OCI-LY7 (cell line): ENCODE measurements at places on chromosomes 7 and 10.

DNA sequence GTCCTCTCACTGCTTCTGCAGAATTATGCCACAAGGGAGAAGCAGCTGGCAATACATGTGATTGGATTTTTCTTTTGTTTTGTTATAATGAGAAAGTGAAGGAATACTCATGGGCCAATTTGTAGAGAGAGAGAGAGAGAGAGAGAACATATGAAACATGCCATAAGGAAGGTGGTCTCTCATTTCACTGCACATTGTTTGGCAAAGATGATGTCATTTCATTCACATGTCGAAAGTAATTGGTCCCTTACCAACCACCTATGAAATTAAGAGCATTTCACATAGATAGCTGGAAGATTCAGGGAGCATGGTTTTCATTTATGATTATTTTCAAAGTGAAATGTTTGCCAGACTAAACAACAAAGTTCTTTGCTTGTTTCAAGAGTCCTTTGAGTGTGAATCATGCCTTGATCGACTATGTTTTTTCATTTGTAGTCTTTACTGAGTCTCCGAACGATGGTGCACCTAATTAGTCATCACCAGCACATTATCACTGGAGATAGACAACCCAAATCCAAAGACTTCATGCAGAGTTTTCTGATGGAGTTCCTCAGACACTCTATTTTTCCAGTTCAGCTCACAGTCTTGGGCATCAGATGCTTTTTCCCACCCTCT, 130.1 kb upstream of the ZEB1 start:
- DNase-seq, result no peak

DNA sequence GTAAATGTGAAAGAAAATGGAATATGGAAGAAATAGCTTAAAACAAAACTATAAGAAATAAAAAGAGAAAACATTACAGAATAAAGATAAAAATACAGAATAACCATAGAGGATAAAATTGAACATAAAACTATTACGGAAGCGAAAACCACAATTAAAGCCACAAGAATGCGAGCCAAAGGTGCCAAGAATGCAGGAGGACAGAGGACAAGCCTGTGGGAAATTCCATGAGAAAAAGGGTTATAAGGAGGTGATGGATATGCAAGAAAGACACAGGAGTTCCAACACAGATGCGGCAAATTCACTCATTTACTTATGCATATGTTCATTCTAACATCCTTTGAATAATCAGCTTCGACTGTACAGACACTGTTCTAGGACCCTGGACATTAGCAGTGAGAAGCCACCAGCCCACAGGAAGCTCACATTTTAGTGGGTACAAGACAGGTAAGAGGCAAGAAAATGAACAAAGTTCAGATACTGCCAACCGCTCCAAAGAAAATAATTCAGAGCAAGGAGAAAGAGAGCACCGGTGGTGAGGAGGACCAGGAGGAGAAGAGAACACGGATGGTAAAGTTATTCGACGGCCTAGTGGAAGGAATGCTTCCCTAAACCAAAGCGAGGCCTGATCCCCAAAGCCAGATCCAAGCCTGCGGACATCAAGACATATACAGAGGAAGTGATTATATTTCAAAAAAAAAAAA, 213.7 kb upstream of the MGMT start:
- no peak for DNase-seq

GRCh38 chr7:82859106-82859850, 303.4 kb downstream of the PCLO start:
- no peak for DNase-seq

DNA sequence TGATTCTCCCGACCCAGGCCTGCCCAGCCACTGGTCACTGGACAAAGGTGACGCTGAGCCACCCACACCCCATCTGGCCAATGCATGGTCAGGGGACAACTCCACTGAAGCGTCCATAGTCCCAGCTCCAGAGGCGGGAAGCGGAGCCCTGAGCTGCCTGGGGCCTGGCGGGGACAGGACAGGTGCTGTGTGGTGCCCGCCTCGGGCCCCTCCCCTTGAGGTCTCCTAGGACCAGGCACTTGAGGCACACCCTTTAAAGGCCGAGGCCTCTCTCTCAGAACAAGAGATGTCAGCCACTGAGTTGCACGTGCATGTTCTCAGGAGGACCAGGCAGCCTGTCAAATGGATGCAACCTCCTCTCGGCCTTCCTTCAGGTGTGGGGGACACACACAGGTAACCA, 52.5 kb upstream of the PPP2R2D start:
- no peak for DNase-seq

DNA sequence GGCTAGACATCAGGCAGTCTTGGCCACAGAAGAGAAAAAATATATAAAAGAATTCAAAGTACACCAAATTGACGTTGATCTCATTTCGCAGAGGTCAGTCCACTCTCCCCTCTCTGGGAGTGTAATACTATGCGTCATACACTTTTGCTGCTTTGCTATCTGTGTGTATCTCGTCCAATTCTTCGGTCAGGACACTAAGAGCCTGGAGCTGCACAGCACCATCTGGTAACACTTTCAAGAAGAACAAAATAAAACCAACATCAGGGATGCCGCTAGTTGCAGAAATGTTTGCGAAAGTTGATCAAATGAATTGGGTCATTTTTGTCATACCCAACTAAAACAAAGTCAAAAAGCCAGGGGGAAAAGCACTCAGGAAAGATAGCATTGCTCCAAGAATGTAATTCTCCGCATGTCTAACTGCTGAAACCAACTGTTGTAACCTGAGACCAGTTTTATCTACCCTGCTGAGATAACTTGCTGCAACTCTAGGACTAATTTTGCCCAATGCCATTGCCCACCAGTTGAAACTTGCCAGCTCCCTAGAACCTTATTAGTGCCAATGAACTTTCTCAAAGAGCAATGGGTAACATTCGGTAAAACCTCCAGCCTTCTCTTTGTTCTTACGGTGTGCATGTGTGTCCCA, 23.0 kb downstream of the TMEM176A start:
- no peak for DNase-seq

GRCh38 chr10:129605266-129605985, 138.4 kb downstream of the MGMT start:
- no peak for DNase-seq

GRCh38 chr10:113087165-113088029, 137.3 kb downstream of the TCF7L2 start:
- DNase-seq, result no peak

DNA sequence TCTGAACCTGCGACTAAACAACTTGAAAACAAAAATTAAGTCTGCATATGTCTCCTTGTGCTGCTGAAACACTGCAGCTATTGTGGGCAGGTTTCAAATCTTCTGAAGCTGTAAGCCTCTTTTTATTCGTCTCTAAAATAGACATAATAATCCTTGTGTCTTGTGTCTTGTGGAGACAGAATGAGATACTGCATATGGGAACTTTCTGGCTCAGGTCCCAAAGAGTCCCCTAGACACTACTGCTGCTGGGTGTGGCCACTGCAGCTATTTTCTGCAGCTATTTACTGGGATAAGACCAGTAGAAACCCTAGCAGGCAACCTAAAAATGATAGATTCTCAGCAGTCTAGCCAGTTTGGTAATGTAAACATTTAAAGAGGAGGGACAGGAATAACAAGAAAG, 252.0 kb downstream of the ELMO1 start:
- DNase-seq, result no peak

DNA sequence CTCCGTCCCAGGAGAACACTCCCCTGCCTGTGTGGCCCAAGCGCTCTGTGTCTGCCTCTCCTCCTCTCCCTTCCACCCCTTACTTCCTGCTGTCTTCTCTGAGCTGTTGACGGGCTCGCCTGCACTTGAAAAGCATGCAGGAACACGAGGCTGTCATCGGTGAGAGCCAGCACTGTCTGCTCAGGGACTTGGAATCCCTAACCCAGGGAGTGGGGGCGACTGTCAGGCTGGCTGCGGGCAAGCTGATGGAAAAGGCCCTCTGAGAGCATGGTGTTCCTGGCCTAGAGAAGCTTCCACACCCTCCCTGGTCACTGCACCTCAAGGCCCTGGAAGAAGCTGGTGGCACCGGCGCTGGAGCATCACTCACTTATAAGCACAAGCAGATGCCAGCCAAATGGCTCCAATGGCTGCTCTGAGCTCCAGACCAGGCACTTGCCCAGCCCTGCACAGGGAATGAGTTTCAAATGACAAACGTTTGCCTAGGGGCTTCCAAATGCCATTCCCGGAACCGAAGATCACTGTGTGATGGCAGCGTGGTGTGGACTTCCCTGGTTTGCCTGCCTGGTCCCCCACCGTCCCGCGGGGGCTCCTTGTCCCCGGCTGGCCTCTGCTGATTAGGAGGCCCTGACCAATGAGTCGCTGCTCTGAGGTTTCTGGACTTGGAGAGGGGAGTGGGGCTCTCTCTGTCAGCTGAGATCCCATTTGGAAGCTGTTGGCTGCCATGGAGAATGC, 56.7 kb upstream of the EBF3 start:
- DNase-seq, result no peak

GRCh38 chr7:129741743-129742213, 130.3 kb downstream of the NRF1 start:
- DNase-seq, result no peak

DNA sequence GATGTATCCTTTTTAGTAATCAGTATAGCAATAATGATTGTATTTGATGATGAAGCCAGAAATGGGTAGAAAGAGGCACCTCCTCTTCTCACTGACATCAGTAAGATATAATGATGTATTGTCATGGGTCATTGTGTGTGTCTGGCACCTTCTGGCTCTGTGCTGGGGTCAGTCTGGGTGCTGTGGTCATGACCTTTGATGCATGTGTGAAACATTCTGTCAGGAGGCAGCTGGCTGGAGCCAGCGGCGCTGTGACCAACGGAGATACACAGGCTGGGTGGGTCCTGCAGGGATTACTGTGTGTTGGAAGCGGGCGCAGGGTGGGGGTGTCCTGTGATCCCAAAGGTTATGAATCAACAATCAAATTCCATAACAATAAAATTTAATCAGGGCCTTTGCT, 35.2 kb downstream of the EEPD1 start:
- DNase-seq, result no peak

- no peak for DNase-seq
These were observed 573.5 kb downstream of the KIF20B start for GRCh38 chr10:90274721-90275468.

GRCh38 chr10:96637709-96638108, 50.9 kb upstream of the TM9SF3 start:
- no peak for DNase-seq

- DNase-seq, result no peak
These were observed 482.3 kb downstream of the SORCS1 start for GRCh38 chr10:106682175-106682574.

GRCh38 chr7:27774717-27775328, 34.9 kb downstream of the TAX1BP1 start:
- DNase-seq, result peak; percentile 53

GRCh38 chr10:84825330-84825729, 496.9 kb downstream of the CCSER2 start:
- DNase-seq, result no peak

GRCh38 chr10:121481180-121481579, 117.1 kb downstream of the FGFR2 start:
- DNase-seq, result no peak

DNA sequence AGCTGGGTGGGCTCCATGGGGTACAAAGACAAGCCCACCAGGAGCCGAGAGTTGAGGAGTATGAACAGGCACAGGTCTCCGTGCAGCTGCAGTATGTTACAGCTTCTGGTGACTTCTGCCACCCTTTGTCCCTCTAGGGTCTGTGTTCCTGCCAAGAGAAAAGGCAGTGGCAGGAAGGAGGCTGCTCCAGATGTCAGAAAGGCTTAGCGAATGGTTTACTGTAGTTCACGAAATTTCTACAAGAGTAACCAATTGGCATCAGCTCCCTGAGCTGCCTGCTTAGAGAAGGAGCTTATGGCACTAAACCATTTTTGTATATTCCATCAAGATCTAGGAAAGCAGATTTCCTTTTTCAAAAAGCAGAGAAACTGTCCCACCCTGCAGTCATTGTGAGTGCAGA, 48.2 kb upstream of the TMEM72 start:
- DNase-seq, result no peak

DNA sequence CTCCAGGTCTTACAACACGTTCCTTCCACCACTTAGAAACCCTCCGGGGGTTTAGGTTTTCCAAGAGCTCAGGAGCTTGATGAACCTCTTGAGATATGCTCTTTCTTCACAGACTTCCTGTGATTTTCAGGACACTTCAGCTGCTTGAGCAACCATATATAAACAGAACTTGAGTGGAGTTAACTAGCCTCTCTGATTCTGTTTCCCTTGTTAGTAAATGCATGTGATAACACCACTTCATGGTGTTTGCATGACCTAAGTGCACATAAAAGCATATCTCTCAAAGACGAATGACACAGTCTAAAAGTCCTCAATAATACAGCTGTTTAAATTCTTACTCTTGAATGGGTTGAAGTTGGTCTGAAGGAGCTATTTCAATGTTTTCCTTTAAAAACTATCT, 9.9 kb downstream of the PRR15 start:
- DNase-seq, result no peak

DNA sequence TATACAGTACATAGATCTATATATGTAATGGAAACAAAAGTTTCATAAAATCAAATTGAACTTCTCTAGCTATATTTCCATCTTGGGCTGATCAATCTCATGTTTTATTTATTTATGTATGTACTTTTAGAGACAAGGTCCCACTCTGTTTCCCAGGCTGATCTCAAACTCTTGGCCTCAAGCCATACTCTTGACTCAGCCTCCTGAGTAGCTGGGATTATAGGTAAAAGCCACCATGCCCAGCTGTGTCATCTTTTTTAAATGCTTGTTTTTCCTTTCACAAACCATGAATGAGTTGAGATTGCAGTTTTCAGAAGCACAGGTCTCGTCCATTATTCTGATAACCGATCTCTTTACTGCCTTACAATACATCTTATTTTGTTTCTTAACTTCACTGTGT, 400.9 kb downstream of the KCNMA1 start:
- DNase-seq, result no peak

- DNase-seq, result no peak
These were observed 4.3 kb downstream of the DDC start for GRCh38 chr7:50560865-50561351.

GRCh38 chr10:11715815-11716494, 26.2 kb upstream of the ECHDC3 start:
- no peak for DNase-seq

DNA sequence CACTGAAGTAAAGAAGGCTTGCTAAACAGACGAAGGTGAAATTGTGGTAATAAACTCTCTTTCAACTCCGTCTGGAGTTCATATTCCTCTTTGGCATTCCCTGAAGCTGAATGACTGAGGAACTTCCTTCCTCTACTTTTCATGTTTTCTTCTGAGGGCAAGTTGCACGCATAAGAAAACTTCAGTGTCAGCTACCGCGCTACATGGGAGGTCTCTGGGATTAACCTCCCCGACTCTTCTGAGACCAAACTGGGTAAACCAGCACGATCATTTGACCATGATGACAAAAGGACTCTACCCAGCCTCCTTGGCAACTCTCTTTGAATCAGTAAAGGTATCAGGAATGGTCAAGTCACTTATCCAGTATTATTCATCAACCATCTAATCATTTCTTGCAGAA, 44.7 kb downstream of the RHOBTB1 start:
- no peak for DNase-seq

DNA sequence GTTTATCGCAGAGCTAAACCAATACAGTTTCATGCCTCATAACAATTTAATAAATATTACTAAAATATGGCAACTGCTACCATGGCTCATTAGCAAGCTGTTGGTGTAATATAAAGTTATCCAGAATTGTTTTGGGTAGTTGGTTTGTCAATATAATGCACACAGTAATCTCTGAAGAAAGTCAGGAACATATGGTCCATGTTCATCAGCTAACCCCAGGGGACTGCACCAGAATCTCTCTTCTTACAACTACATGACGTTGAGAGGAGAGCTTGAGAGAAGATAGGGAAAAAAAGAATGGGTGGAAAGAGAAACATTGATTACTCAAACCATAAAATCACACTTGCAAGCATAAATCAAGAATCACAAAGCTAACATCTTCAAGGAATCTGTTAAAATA, 333.7 kb downstream of the NRG3 start:
- DNase-seq, result no peak
